NCI-H526 treated with DMSO at 0.1 percent for 48 hours (cell line): ENCODE measurements at places on chromosomes 3 and 15.

DNA sequence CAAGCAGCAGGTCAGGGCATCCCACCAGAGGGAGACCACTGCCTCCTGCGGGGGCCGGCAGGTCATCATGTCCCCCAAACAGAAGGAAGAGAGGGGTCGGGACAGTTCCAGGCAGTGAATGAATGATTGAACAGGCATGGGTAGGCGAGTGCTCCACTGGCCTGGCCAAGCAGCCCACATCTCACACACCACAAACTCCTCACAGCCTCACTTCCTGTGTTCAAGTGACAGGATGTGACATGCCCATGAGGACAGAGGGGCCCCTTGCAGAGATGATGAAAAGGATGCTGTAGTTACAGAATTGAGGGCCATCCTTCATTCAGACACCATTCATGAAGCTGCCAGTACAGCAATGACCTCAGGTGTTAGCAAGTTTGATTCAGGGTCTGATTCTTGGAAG, 3.7 kb downstream of the IQSEC1 start:
- DNase-seq: no peak

- no peak for DNase-seq
Observed at GRCh38 chr3:5238545-5238944, 51.0 kb downstream of the EDEM1 start.

DNA sequence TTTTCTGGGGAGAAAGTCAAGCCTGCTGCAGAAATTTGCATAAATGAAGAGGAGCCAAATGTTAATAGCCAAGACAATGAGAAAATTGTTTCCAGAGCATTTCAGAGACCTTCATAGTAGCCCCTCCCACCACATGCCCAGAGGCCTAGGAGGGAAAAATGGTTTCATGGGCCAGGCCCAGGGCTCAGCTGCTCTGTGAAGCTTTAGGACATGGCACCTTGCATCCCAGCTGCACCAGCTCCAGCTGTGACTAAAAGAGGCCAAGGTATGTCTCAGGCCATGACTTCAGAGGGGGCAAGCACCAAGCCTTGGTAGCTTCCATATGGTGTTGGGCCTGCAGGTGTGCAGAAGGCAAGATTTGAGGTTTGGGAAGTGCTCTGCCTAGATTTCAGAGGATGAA, 258.8 kb upstream of the SATB1 start:
- no peak for DNase-seq

DNA sequence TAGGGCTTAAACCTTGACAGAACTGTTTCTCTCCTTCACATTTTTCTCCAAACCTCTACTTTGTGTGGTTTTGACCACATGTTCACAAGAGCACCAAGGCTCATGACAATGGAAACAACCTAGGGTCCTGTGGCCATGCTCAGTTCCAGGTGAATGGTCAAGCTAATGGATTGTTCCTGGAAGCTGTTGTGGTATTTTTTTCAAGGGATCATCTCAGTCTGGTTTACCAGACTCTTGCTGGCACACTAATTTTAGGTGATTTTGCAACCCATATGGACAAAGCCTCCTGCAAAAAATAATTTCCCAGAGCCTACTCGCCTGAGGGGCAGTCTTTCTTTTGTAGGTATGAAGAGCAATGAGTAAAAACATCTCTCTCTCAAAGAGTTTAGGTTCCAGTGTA, 67.2 kb downstream of the LSAMP start:
- DNase-seq: no peak

- no peak for DNase-seq
Observed at GRCh38 chr15:71013446-71013845, 101.8 kb upstream of the THSD4 start.

DNA sequence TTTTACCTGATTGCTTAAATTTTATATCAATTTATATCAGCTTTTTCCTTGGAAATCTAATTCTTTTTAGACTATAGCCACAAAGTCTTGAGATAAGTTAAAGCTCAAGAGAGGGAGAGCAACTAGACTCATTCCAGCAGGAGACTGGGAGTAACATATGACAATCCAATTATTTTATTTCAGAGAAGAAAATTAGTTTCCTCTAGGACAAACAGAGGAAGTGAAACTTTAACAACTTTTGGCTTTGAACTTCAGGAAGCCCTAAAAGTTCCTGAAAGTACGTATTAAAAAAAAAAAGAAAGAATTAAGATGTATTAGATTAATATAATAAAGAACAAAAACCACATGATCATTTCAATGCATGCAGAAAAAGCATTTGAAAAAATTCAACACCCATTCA, 13.9 kb upstream of the UBE2E2 start:
- DNase-seq: no peak

- no peak for DNase-seq
Observed at GRCh38 chr3:101262393-101263240, 57.8 kb downstream of the IMPG2 start.

DNA sequence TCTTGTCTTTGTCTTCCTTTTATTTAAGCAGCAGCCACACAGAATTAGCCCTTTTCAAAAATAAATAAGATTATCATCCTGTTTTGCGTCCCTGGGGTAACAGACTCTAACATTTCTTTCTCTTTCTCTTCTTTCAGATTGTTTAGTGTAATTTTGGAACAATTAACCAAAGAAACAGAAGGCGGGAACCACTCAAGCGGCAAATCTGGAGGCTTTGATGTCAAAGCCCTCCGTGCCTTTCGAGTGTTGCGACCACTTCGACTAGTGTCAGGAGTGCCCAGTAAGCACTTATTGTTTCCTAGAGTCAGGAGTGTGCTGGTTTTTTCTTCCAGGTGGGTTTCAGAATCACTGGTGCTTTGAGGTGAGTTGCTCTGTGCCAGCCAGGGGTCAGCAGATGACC, 165.6 kb downstream of the CACNA1D start:
- DNase-seq: no peak

- DNase-seq: peak; percentile 55
Observed at GRCh38 chr3:152745646-152746045, 89.3 kb upstream of the P2RY1 start.

- no peak for DNase-seq
Observed at GRCh38 chr3:28791713-28792255, 443.2 kb upstream of the AZI2 start.

- no peak for DNase-seq
Observed at GRCh38 chr15:78313383-78313782, 14.0 kb upstream of the SKIC8 start.

GRCh38 chr15:65599677-65600076, 11.3 kb downstream of the INTS14 start:
- no peak for DNase-seq

DNA sequence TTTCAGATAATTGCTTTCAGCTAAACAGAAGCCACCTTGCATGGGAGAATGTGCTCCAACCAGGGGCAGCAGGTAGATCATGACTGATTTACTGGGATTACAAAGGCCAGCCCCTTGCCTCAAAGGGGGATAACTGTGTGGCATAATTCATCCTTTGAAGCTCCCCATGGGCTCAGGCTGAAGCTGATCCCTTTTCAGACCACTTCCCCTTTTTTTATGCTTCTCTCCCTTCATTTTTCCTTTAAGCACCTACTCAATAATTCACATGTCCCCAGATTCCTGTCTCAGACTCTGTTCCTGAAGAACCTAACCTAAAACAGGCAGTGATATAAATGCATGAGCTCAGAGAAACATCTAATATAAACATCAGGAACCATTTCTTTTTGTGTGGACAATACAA, 8.2 kb upstream of the MYRIP start:
- DNase-seq: no peak
